ENCODE measurements at places on chromosomes 11 and 22. TPM values are rescaled to one million over a fixed set of nuclear protein-coding genes. Genes with fewer than 3 reads are reported as not detected.

TOMM22 gene
- total RNA-seq, result 44.3 TPM

APLP2 gene
- 357 TPM for total RNA-seq

TREH gene
- not detected for total RNA-seq

ZC3H7B gene
- total RNA-seq, result 64.1 TPM

KRTAP5-2 gene
- not detected for total RNA-seq

IL18 gene
- total RNA-seq, result 1.8 TPM

CYP2D6 gene
- total RNA-seq, result 4.2 TPM

Data from diencephalon (tissue), 1 donor.